ENCODE measurements at places on chromosomes 12 and 14.

DNA sequence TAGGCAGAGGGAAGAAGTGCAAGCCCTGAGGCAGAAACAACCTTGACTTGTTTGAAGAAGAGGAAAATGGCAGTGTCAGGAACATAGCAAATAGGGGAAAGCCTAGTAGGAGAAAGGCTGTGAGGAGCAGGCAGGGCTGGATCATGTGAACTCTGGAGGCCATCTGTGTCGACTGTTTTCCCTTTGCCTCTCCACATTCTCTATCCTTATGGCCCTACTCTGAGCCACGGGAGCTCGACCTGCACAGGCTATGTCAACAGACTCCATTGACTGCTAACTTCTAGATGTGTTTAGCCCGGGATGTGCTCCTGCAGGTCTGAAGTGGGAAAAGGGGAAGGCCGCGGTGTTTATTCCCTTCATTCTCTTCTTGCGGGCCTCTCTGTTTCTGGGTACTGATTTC is 35.2 kb downstream of the EGLN3 start:
- no peak for DNase-seq

DNA sequence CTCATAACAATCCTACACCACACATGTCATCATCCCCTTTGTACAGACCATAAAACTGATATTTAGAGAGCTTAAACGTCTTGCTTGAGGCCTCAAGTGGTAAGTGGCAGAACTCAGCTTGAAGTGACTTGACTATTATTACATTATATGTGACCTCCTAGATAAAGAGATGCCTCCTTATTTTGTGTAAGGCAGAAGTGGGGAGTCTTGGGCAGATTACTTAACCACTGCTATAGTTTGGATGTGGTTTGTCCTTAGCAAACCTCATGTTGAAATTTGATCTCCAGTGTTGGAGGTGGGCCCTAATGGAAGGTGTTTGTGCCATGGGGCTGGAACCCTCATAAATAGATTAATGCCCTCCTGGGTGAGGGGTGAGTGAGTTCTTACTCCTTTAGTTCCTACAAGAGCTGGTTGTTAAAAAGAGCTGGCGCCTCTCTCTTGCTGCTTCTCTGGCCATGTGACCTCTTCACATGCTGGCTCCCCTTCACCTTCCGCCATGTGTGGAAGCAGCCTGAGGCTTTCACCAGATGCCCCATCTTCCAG is 37.4 kb downstream of the RCOR1 start:
- no peak for DNase-seq

DNA sequence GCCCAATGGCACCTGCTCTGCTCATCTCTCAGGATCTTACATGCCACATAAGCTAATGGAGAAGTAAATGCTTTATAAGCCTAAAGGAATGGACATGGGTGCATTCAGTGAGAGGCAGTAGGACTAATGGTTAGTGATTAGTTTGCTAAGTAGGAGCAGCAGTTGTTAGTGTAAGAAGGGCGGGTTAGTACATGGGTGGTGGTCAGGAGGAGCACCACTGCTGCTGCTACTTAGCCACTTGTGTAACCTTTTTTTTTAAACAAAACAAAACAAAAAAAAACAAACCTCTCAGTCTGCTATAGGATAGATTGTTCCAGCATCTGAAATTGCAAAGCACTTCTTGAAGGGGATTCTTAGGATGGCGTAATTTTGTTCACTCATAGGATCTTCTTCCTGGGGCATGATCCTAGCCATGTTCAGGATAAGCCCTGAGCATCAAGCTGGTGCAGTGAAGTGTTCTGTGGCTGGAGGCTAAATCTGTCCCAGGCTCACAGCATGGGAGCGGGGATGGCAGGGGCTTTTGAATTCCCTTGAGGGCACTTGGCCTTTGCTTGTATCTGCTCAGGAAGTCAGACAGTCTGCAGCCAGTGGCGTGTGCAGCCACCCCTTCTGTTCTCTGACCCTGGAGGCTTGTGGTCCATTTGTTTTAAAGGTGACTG is 63.6 kb downstream of the CHST11 start:
- no peak for DNase-seq

DNA sequence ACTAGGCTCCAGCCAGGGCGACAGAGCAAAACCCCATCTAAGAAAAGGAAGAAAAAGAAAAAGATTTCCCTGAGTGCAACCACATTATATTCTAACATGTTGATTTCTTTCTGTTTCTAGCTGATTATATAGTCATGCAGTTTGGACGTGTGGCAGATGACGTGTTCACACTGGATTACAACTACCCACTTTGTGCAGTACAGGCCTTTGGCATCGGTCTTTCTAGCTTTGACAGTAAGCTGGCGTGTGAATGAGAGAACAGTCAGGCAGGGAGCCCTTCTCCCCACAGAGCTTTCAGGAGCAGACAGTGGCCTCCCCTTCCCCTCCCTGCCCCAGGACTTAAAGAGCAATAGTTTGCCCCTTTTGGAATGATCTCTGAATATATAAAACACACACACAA is 20.0 kb upstream of the TEAD4 start:
- no peak for DNase-seq

GRCh38 chr12:101746196-101746595 is 6.9 kb upstream of the SYCP3 start:
- DNase-seq, result no peak

- DNase-seq, result no peak
These were observed 119.6 kb downstream of the NUAK1 start for GRCh38 chr12:106019144-106019543.

DNA sequence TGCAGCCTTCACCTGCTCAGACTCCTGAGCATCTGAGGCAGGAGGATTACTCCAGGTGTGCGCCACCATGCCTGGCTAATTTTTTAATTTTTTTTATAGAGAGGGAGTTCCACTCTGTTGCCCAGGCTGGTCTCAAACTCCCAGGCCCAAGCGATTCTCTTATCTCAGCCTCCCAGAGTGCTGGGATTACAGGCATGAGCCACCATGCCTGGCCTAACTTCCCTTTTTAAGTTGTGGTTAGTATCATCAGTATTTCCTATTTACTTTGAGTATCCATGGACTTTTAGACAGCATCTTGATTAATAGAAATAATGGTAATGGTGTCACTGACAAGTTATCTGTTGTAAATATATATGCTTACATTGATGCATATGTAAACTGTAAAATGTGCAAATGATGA is 116.9 kb downstream of the FGD4 start:
- no peak for DNase-seq

DNA sequence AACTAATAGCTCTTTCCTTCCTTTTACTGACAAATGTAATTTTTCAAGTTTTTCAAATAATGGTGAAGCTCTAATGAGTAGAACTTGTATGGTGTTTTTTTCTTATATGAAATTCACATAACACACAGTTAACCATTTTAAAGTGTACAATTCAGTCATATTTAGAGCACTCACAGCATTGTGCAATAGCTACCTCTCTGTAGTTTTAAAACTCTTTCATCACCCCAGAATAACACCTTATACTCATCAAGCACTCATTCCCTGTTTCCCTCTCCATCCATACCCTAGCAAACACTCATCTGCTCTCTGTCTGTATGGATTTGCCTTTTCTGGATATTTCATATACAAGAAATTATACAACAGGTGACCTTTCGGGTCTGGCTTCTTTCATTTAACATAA is 207.9 kb upstream of the SLC38A2 start:
- no peak for DNase-seq

GRCh38 chr12:5965950-5966383 is 20.9 kb upstream of the ANO2 start:
- peak; percentile 0 for DNase-seq

- no peak for DNase-seq
These were observed 11.6 kb downstream of the MTA1 start for GRCh38 chr14:105431256-105431655.

- DNase-seq, result peak; percentile 19
These were observed 15.3 kb downstream of the FOXN3 start for GRCh38 chr14:89401761-89402160.

DNA sequence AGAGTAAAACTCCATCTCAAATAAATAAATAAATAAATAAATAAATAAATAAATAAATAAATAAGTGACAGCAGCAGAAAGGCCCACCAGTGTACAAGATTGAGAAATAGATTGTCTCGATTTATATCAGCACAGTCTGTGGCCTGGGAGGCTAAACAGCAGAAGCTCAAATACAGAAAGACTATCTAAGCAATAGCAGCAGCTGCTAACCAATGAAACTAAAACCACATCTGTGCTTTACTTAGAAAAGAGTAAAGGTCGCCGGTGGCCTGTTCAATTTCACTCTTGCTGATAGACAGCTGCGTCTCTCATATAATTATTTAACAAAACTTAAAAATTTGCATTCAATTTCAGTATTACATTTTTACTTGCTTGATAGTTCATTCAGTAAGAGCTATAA is 325.7 kb downstream of the CEP128 start:
- DNase-seq, result no peak

GRCh38 chr12:64813723-64814122 is 10.7 kb upstream of the TBC1D30 start:
- no peak for DNase-seq

DNA sequence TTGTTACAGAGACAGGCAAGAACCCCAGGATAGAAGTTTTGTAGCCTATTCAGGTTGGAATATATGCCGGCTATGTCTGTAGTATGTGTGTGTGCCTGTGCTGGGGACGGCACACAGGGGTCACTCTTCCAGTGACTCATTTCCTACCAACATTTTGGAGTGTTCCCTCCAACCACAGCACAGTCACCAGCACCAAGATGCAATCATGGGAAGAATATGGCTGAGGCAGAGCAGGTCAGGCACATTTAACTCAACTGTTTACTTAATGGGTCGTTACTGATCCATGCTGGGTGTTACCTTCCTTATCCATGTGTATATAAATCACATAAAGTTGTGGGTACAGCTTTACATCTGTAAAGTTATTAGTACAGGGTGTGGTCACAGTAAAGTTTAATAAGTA is 178.3 kb downstream of the PRKD1 start:
- DNase-seq, result no peak

GRCh38 chr12:80157645-80158044 is 58.3 kb downstream of the OTOGL start:
- no peak for DNase-seq

DNA sequence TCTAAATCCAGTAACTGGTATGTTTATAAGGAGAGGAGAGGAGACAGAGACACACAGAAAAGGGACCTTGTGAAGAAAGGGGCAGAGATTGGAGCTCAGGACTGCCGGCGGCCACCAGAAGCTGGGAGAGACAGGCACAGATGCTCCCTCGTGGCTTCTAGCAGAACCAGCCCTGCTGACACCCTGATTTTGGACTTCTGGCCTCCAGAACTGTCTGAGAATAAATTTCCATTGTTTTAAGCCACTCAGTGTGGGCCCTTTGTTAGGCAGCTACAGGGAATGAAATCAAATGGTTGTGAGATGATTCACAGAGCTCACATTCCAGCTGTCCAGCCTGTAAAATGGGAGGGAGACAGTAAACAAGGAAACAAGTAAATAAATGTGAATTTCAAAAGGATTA is 47.6 kb downstream of the TMEM132C start:
- DNase-seq, result no peak

DNA sequence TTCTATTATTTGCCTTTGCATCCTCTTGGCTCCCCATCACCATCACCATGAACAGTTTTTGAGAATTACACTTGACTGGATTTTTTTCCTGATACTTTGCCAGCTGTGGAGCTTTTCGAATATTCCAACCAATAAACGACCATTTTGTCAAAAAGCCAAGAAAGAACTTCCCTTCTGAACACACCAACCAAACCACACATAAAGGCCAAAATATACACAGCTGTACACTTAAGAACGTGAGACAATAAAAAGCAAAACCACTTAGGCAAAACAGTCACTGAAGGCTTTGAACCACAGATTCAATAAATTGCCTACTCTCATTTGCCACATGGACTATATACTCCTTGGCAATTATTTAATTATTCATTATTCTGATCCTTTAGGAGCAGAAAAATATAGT is 1.1 kb downstream of the C14orf93 start:
- DNase-seq, result no peak

- no peak for DNase-seq
These were observed 209.2 kb downstream of the ZFP36L1 start for GRCh38 chr14:68583548-68584280.

GRCh38 chr12:48110691-48111311 is 4.9 kb upstream of the SENP1 start:
- DNase-seq, result no peak

- DNase-seq, result peak; percentile 81
These were observed 118.6 kb upstream of the SYT1 start for GRCh38 chr12:78746001-78746400.

GRCh38 chr14:100103250-100104005 is 38.2 kb downstream of the EVL start:
- no peak for DNase-seq

DNA sequence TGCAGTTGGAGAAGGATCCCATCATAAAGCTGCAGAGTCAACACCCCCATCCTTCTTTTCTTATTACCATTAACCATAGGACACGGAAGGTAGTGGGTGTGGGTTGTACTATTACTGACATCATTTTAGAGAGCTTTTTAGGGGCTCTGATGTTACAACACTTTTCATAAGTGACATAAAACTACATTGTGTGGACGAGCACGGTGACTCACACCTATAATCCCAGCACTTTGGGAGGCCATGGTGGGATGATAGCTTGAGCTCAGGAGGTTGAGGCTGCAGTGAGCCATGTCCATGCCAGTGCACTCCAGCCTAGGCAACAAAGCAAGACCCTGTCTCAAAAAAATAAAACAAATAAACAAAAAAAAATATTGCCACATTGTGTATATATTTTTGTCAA is 167.1 kb downstream of the DUSP6 start:
- no peak for DNase-seq

DNA sequence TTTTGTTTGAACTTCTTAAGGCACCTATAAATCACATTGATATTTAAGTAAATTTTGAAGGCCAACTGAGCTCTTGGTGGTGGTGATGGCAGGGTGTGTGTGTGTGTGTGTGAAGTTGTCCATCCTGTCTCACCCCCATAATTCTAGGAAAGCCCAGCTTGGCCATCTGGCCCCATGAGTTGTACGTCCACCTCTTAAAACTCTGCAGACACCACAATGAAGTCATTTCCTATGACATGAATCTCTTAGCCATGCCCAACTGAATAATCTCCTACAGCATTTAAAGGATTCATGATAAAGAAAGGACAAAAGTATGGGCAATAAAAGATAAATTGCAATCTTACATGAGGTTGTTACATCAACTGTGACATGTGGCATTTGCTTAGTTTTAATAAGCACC is 123.4 kb downstream of the TTC7B start:
- no peak for DNase-seq

DNA sequence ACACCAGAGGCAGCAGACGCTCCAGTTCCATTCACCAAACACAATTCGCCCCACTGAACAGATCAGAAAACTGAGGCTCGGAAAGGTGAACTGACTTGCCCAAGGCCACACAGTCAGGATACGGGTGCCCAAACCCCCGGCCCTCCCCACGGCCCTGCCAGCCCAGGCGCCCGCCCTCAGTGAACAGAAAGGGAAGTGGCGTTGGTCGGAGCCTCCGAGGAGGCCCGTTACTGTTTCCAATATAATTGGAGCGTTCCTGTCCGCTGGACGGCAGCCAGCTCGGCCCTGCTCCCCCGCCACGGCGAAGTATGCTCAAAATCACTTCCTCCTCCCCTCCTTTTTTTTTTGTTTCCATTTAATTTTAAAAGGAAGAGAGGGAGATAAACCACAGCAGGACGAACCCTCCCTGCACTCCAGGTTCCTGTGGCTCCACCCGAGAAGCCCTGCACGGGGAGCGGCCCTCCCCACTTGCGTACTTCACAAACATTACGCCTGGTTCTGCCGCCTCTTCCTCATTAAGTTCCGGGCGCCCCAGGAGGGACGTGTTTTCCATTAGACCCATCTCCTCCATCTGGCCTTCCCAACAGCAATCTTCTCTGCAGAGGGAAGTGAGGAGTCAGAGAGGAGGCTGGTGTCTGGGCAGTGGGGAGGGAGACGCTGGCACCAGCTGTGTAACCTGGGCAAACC is 61.1 kb downstream of the NCOR2 start:
- peak; percentile 69 for DNase-seq

GRCh38 chr12:128570191-128571065 is 253.3 kb downstream of the SLC15A4 start:
- DNase-seq, result no peak

Data from NCI-H748 treated with DMSO at 0.1 percent for 48 hours (cell line).